ENCODE measurements at places on chromosomes 2 and 18.
A peak's percentile ranks its signal among the peaks of the same experiment; 100 is the strongest.

DNA sequence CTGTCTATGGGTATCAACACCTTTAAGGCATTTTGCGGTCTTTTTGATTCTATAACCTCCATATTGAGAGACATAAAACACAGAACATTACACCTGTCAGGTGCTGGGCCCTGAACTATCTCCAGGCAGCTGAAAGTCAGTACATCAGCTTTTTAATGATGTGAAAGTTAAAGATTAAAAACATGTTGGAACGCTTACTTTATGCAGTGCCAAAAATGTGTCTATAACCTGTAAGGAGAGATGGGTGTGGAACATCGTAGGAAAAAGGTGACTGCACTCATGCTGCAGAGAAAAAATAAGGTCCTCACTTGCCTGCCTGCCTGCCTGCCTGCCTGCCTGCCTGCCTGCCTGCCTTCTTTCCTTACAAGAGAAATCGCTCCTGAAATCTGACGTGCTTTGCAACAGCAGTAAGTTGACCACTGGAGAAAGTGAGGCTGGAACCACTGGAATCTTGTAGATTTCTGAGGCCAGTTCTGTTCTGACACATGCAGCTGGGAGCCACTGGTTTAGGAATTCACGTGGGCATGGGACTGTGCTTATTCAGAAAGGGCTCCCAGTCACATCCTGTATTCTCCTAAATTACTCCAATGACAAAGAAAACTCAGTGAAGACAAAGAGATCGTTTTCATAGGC, 34.1 kb downstream of the BCL11A start:
- peak; percentile 70 for DNase-seq

DNA sequence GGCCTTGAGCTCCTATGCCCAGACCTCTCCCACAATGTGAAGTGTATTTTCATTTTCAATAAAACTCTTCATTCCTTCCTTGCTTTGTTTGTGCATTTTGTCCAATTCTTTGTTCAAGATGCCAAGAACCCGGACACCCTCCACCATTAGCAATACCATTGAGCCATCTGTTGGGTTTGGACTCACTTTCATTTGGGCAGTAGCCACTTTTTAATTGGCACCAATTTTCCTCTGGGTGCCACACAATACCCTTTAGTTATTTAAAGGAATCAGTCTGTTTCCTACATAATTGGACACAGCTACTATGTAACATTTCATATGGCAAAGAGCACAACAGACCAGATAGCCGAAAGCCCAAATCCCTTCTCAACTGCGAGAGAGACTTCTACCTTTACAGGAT, 22.5 kb upstream of the SLC35G4 start:
- no peak for DNase-seq

DNA sequence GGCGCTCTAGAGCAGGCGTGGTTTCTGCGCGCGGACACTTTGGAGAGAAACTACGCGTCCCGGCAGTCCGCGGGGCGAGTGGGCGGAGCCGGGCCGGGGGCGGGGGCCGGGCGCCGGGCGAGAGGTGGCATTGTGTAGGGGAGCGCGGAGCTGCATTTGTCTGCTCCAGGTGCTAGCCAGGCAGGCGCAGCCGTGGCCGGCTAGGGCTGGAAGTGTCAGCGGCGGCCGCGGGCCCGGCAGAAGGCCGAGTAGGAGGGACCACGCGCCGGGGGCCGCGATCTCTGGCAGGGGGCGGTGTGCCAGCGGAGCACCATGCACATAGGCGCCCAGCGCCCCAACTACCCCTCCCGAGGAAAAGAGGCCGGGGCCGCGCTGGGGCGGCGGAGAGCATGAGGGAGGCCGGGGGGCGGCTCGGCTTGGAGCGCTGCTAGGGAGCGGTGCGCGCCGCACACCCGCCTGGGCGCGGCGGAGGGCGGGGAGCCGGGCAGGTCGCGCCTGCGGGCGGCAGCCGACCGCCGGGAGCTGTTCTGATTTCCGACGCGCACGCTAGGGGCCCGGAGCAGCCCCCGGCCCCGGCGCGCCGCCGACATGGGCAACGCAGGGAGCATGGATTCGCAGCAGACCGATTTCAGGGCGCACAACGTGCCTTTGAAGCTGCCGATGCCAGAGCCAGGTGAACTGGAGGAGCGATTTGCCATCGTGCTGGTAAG, at the start of gene FMNL2:
TSS of gene FMNL2 (plus strand) at position 159 of the 710 bp plus-strand sequence.
- peak; percentile 93 for DNase-seq

DNA sequence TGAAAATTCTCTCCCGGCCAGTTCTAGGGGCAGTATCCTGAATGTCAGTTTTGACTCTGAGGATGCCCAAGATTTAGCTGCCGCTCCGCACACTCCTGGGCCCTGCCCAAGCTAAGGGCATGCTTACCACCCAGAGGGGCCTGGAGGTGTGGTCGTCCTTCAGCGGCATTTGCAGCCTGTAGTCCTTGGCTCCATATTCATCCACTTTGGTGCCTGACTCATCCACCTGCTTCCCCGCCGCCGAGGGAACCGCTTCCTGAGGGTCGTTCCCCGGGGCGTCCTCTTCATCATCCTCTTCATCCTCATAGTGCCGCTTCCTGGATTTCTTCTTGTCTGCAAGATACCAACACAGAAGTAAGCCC, 577 bp downstream of the ERCC3 start:
- peak; percentile 20 for DNase-seq

DNA sequence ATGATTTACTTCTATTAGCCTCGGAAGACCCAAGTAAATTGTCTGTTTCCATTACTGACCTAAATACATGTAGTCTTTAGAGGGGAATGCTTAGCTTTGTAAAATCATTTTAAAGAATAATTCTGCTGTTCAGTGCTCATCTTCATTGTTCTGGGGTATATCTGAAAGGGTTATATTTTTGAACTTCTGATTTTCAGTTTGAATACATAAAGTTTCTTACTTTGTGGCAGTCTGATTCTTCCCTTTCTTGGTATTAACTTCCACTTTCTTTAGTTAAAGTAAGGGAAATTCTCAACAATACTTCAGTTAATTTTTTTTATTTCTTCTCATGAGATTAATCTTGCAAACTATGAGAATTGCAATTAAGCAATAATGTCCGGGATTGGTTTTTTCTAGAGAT, 148.4 kb downstream of the DOCK10 start:
- no peak for DNase-seq

DNA sequence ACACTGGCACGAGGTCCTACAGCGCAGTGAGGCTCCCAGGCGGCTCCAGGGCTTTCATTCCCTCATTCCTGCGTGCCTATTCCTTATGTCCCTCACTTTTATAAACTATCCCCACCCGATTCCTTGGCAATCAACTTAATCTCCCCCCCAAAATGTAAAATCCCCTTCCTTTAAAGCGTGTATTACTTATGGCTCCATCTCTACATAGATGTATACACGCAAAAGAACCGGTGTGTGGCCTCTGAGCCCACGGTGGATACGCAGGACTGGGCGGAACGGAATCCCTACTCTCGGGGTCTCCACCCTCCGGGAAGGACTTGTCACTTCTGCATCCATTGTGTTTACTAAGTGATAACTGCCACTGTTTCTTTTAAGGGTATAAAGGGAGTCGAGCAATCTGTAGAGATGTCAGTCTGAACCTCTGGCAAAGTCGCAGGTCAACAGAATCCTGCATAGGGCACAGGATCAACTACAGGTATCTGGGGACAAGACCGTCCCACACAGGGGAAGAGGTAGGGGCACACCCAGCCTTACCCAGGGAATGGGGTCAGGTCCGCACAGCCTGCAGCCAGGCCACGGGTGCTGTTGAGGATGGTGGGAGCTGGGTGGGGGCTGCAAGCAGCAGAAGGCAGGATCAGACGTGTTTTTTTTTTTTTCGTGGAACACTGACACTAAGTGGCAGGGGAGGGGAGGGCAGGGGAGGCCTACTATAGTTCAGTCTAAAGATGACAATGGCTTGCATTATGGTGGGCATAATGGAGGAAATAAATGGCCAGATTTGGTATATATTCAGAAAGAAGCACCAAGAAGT, 42.1 kb downstream of the HDLBP start:
- DNase-seq, result no peak

DNA sequence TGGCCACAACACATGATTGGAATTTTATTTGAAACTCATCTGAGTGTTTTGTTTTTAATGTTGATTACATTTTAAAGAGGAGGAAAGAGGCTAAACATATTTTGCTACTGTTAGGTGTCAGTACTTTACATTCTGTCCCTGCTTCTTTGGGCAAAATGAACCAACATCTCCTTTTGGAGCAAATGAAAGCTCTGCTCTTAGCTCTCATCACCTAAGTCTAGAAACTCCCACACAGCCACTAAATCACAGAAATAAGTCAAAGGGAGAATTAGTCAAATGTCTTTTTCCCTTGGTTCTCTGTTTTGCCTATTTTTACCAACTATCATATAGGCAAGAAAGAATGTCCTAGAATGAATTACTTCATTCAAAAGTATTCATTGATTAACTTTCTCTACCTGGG, 666.8 kb downstream of the RNF144A start:
- DNase-seq, result no peak

- DNase-seq, result peak; percentile 59
Measured at GRCh38 chr2:58923869-58924268, 682.7 kb upstream of the FANCL start.

DNA sequence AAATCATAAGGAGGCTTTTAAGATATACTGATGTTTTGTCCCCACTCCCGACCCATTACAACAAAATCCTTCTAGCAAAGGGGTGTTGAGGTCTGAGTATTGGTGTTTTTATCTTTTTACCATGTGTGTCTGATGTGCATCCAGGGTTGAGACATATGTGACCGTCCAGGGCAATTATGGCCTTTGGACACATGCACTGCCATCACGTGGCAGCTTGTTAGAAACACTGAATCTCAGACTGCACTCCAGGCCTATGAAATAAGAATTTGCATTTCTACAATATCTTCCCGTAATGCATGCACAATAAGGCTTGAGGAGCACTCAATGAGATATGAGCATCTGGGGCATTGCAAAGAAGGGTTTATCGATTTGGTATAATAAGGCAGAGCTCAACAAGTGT, 235.1 kb upstream of the ZNF804A start:
- DNase-seq, result no peak

- DNase-seq, result peak; percentile 22
Measured at GRCh38 chr2:36912695-36913094, 53.6 kb downstream of the STRN start.

DNA sequence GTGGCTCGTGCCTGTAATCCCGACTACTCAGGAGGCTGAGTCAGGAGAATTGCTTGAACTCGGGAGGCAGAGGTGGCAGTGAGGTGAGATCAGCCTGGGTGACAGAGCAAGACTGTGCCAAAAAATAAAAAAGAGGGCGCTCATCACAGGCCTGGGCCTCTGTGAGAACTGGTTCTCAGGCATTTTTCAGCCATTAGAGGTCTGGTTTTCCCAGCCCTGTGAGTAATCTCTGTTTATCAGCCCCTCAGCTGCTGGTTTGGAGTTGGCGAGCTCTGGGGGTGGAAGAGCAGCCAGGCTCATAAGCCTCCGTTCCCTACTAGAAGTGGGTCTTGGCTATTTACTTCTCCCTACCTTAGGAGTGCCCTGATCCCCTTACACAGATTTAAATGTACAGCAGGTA, 53.1 kb downstream of the CHRNA1 start:
- no peak for DNase-seq

DNA sequence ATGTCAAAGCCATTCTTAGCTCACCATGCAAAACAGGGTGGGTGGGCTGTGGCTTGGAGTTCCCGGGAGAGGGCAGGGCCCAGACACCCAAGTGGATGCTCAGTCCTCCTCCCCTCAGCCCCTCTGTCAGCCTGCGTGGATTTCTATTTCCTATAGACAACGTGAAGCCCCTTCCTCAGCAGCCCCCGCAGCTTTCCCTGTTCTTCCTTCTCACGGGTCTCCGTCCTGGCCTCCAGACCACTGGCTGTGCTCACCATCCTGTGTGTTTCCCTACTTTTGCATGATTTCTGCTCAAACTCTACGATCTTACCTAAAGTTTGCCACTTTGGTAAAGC, 155.0 kb upstream of the PXDN start:
- DNase-seq, result no peak

DNA sequence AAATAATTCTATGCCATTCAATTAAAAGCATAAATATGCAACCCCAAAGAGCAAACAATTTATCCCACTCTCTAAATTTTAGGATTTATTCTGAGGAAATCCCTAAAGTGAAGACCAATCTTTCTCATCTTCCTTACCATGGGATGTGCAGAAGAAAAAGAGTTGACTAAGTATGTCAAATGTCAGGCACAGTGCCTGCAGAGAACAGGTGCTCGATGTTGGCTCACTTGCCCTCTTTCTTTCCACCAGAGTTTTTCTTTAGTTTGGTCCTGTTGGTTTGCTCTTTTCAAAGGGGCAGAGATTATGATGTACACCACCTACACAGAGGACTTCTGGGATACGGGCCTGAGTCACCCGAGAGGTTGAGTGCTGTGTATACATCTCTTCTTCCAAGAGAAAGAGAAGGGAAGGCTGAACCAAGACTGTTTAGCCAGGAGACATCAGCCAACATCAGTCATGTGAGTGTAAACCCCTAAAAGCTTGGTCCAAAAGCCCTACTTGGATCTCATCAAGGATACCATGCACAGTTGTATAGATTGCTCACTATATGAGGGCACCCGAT, 51.7 kb downstream of the SUMO1 start:
- no peak for DNase-seq

- no peak for DNase-seq
Measured at GRCh38 chr2:144237108-144237507, 282.8 kb downstream of the ZEB2 start.

GRCh38 chr18:22912835-22913234, 20.3 kb upstream of the RBBP8 start:
- peak; percentile 60 for DNase-seq

- DNase-seq, result no peak
Measured at GRCh38 chr2:101249826-101250225, 2.9 kb upstream of the CNOT11 start.

- no peak for DNase-seq
Measured at GRCh38 chr2:54233832-54234649, 22.0 kb downstream of the TSPYL6 start.

- DNase-seq, result no peak
Measured at GRCh38 chr2:104120171-104120570, 733.7 kb upstream of the POU3F3 start.

- peak; percentile 7 for DNase-seq
Measured at GRCh38 chr2:3606370-3607201, 11.7 kb downstream of the COLEC11 start.

DNA sequence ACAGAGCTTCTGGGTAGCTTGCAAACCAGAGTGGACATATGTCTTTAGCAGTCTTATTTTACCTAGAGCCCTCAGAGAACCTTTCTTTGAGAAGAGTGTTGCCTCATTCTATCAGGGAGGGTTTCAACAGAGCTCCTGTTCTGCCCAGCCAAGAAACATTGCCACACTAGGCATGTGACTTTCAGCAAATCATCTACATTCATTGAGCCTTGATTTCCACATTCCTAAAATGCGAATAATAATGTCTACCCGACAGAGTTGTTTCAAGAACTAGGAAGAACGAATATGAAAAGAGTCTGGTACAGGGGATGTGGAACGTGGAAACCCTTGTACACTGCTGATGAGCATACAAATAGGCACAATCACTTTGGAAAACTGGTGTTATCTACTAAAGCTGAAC, 7.8 kb upstream of the PRKAG3 start:
- DNase-seq, result peak; percentile 72

DNA sequence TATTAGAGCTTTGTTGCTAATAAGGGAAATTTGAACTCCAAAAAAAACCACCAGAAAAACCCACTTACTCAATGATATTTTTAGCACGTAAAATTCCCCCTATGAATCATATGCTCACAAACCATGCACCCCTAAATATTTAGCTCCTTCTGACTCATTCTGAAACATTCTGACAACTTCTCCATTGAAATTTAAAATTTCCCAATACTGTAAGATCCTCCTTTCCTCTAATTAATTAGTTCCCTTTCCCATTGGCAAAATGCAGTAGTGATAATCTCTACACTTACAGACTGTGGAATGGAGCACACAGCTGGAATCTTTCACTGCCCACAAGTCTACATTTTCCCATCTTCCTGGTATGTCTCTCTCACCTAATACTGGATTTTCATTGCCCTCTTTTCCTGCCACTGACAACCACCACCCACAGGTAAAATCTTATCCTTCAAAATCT, 215.8 kb upstream of the ACVR2A start:
- DNase-seq, result peak; percentile 41
